ENCODE measurements at places on chromosomes 12 and 14.

GRCh38 chr14:94411638-94412037, 23.2 kb upstream of the SERPINA1 start:
- no peak for DNase-seq

- no peak for DNase-seq
Observed at GRCh38 chr12:92272061-92272964, 126.7 kb upstream of the BTG1 start.

DNA sequence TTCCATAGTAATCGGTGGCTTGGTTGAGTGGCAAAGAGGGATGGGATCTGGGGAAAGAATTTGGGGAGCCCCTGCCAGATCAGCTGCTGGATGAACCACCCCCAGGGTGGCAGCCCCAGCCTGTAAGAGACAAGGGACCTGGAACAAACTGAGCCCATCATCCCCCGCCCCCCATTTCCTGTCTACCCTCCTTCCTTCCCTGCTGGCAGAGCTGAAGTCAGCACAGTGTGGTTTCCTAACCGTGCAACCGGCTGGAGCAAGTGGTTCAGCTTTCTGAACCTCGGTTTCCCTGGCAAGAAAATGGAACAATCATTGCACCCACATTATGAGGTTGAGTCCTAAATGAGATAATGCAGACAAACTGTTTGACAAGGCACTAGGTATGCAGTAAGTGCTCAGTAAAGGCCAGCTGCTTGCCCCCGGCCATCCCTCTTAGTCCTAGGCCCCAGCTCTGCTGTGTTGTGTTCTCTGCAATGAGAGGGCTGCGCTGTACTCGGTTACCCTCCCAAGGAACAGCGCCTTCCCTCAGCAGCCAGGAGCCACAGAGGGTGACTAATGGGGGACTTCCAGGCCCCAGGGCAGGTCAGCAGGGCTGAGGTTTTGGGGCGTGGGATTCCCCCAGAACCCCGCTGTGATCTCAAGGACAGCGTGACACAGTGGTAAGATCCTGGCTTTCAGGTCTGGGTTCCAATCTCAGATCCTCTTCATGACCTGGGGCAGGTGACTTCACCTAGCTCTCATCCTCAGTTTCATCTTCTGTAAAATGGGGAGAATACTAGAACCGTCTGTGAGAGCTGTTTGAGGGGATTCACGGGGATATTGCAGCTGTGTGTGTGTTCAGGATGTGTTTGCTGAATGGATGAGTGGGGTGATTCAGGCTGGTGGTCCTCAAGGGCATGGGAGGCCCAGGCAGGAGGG, 16.5 kb downstream of the SELPLG start:
- DNase-seq: no peak

- DNase-seq: peak; percentile 64
Observed at GRCh38 chr14:41609704-41610183, 3.1 kb downstream of the LRFN5 start.

DNA sequence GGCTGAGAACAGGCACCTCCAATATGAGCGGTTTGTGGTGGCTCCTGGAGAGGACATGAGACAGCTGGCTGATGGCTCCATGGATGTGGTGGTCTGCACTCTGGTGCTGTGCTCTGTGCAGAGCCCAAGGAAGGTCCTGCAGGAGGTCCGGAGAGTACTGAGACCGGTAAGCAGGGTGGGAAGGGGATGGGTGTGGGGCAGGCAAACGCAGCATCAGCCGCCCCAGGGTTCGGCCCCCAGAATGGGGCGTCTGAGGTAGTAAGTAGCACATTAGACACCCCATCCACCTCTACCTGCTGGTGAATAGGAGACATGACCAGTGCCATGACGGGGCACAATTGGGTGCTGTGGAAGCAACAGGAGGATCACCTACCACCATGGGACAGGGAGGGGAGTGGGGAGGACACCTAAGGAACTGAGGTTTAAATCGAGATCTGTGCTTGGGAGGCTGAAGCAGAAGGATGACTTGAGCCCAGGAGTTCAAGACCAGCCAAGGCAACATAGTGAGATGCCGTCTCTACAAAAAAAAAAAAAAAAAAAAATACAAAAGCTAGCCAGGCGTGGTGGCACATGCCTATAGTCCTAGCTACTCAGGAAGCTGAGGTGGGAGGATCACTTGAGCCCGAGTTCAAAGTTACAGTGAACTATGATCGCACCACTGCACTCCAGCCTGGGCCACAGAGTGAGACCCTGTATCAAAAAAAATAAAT, 25.5 kb downstream of the ITGA7 start:
- no peak for DNase-seq

DNA sequence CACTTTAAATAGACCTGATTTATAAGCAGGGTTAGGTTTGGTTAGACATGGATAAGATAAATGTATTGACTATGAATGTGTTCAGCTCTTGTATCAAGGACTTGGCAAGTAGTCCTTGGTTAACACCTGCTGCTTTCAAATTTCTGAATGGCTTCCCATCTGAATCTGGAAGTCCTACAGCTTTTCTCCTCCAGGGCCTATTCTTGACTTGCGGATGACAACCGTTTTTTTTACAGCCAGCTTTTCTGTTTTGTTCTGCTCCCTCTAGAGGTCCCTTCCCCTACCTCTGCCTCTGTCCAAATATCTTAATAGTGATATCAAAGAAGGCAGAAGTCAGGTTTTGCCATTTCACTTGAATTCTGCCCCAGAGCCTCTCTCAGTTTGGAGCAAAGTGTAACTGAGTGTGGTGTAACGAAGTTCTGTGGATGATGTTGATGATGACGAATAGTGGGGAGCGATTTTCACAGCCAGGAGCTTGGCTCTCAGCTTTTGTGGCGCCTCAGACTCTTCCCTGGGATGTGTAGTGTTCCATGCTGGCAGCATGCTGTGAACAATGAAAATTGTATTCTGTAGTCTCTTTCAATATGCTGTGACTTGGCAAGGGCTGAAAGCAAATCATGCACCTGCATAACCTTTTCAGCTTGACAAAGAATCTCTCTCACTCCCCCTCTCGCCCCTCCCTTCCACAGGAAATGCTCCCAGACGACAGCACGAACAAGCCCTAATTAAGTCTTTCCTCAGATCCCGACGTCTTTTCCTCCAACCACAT, 5.0 kb upstream of the SLC4A8 start:
- DNase-seq: no peak

GRCh38 chr12:30942486-30942885, 15.9 kb downstream of the TSPAN11 start:
- DNase-seq: no peak

- no peak for DNase-seq
Observed at GRCh38 chr14:69913686-69914085, 34.5 kb downstream of the SMOC1 start.

- peak; percentile 76 for DNase-seq
Observed at GRCh38 chr14:105419195-105420091, at the start of gene MTA1. MTA1 (plus strand) TSS chr14:105419827; CDS start chr14:105420036, 209 bp downstream.

- no peak for DNase-seq
Observed at GRCh38 chr12:11758510-11759493, 109.3 kb downstream of the ETV6 start.

DNA sequence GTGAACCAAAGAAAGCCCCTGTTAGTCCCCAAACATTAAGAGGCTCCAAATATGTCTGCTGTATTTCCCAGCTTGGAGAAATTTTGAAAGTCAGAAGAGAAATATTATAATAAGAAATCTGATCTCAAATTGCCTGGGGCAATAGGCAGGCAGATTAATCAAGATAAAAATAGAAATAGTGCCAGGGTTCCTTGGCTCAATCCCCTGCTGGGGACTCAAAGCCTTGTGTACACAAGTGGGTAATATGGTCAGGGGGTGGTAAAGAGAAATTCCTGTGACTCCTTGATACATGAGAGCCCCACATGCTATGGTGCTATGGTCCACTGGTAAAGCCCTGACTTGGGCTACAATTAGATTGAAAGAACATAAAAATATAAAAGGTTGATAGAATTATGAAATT, 41.3 kb upstream of the ARID2 start:
- no peak for DNase-seq

Data from HEK293T (cell line).